CD4-positive, alpha-beta T cell (primary cell): ENCODE measurements at places on chromosomes 3 and 15. TPM values are rescaled to one million over a fixed set of nuclear protein-coding genes. Genes with fewer than 3 reads are reported as not detected.

The C2CD4A gene
- total RNA-seq, result 0.19 TPM

The ALG1L2 gene
- total RNA-seq, result not detected

The SCN5A gene
- total RNA-seq, result 0.11 TPM

DNA sequence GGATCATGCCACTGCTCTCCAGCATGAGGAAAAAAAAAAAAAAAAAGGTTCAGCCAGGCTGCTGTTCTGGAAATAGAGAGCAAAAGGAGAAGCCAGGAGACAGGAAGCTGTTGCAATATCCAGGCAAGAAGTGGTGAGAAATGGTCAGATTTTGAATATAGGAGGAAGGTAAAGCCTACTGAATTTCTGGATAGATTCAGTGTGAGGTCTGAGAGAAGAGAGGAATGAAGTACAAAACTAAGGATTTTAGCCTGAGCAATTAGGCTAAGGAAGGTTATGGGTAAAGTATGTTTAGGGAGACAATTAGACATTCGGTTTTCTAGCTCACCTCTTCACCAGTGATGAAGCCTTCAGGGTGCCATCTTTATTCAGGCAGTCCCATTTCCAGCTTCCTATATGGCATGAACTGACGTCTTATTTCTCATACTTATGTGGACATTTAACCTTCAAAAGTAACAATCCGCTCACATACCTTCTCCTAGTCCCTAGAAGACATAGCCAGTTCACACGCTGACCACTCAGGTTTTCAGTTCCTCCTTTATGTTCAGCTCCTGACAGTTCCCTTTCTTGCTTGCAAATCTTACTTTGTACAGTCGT is 57.2 kb downstream of the KIF9 start:
- no peak for DNase-seq

- no peak for DNase-seq
Observed at GRCh38 chr3:169232863-169233262, 430.6 kb downstream of the MECOM start.

GRCh38 chr3:52132041-52132440 is 22.2 kb downstream of the POC1A start:
- DNase-seq, result no peak

GRCh38 chr3:11554236-11554610 is 89.5 kb downstream of the VGLL4 start:
- DNase-seq, result no peak

GRCh38 chr15:64398575-64398974 is 10.9 kb downstream of the TRIP4 start:
- no peak for DNase-seq

DNA sequence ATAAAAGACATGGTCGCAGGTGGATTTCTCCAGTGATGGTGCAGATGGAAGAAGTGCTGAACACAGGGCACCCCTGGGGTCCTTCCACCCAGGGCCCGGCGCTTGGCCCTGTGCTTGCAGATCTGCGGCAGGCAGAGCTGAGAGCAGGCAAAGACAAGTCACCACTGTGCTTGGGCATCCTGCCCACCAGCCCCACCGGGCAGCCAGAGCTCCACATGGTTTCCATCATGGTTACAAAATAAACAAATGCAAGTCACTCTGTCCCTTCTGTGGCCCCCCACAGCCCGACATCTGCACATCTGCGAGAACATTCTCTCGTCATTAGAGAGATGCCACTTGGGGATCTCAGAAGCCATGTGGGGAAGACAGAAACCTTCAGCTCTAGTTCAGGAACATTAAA is 37.6 kb upstream of the SFMBT1 start:
- no peak for DNase-seq

- DNase-seq, result no peak
Observed at GRCh38 chr15:78342021-78342420, 1.9 kb downstream of the CRABP1 start.

DNA sequence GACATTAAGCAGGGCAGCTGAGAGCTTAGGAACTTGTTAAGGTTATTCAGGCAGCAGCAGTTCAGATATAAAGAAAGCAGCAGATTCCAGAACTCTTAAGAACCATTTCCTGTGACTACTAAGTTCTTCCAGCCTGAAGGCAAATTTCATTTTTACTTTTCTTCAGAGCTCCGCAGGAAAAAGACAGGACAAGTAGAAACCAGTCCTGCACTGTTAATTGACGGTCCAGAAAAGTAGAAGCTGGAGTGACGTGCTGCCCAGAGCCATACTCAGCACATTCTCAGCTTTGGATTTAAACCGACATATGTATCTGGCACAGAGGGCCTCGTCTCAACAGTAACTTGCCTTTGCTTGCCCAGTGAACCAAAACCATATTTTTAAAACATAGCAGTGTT is 219.4 kb upstream of the STRIT1 start:
- DNase-seq, result no peak

DNA sequence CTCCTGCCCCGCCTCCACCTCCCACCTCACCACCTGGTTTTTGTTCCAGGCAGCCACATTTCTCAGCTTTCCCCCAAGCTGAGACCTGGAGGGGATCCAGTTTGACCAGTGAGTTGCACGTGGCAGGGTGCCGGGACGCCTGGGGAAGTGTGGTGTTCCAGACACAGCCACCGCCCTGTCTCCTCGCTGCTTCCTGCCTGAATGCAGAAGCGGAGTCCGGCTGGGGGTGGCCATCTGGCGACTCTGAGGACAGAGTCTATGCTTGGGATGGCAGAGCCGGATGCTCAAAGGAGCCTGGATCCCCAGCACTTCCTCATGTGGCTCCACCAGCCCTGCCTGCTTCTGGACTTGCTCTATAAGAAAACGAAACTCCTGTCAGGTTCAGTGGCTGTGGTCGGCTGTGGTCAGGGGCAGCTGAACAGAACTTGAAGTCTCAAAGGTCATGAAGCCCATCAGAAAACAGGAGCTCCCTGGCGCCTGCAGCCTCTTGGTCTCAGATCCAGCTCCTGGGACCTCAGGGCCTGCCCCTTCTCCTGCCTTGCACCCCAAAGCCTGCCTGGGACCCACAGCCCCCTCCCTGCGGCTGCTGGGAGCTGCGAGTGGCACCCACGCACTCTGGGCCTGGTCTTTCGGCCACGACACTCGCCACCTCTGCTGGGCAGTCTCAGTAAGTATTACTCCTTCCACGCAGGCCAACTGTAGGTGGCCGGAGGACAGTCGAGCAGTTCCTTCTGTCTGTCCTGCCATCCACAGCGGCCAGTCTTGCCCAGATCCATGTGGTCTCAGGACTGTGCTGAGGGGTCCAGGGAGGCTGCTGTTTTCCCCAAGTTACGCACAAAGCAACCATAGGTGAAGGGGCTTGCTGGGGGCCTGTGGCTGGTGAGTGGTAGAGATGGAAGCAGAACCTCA is 112.8 kb upstream of the MEF2A start:
- DNase-seq, result no peak

DNA sequence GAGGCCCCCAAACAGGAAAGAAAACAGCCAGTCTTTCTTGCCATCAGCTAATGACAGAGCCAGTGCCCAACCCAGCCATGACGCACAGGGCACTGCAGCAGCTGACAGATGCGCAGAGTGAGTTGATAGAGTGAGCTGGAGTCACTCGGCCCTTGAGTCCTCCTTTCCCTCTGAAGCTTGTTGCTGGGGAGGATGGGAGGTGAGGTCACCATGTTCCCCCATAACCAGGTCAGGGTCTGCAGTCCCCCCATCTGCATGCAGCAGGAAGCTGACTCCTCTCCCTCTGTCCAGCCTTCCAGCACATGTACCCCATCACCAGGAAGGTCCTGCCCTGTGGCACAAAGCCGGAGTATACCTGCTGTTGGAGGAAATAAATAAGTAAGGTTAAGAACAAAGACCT is 174.6 kb downstream of the ABHD5 start:
- no peak for DNase-seq
